Dermis blood vessel endothelial cell (primary cell): ENCODE measurements at places on chromosomes 2 and 18. TPM values are rescaled to one million over a fixed set of nuclear protein-coding genes. Genes with fewer than 3 reads are reported as not detected.

The DUSP19 gene
- 2.6 and 4.4 TPM in 2 replicates for total RNA-seq

The CD8B2 gene
- not detected in 2 replicates for total RNA-seq

The POTEJ gene
- 0.34 and 0.47 TPM in 2 replicates for total RNA-seq

The UNC50 gene
- total RNA-seq = 48.2 and 58.0 TPM in 2 replicates

DNA sequence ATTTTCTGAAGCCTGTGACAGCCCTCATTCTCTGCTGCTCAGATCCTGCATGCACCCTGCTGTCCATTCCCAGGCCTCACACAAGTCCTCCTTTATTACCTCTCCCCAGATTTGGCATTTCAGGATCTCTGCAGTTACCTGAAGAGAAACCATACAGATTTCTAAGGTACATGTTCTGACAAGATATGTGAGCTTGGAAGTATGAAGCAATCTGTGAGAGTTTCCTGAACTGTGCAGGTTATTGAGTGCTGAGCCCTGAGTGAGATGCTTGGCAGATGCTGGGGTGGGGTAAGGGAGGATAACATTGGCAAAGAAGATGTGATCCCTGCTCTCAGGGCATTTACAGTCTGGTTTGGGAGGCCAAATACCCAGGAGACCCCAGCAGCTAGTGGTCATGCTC is 122.1 kb upstream of the STPG4 start:
- DNase-seq = no peak

DNA sequence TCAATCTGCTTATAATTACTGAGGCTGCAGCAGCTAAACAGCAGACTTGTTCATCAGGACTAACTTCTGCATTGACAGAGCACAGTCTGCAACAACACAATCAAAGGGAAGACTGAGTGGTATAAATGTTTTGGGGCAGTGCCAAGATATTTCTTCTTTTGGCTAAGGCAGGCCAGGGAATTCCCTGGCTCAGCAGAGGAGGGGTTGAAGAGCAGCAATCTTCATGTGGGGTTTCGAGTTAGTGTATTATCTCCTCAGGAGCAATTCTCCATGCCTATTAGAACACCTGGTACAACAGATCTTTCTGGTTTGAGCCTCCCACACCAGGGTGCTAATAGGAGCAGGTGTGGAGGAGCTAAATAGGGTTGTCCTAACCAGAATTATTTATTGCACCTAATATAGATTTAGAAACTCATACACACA is 103.0 kb upstream of the STK17B start:
- peak; percentile 74 for DNase-seq

GRCh38 chr2:186561467-186562208 is 28.2 kb upstream of the ITGAV start:
- peak; percentile 39 for DNase-seq

- DNase-seq = no peak
Measured at GRCh38 chr18:23964282-23965238, 50.0 kb upstream of the TTC39C start.

- no peak for DNase-seq
Measured at GRCh38 chr2:207333599-207334300, 168.0 kb upstream of the KLF7 start.

- no peak for DNase-seq
Measured at GRCh38 chr2:227724394-227725039, at the start of gene SCYGR6. Gene SCYGR6, minus strand, starts transcription at chr2:227724757. Its CDS starts 0 bp downstream, at chr2:227724757.

- DNase-seq = no peak
Measured at GRCh38 chr18:48820483-48821250, 130.1 kb downstream of the SMAD7 start.

GRCh38 chr2:70043252-70043875 is 43.9 kb upstream of the PCBP1 start:
- DNase-seq = no peak

GRCh38 chr2:235004329-235004903 is 52.6 kb downstream of the SH3BP4 start:
- no peak for DNase-seq

DNA sequence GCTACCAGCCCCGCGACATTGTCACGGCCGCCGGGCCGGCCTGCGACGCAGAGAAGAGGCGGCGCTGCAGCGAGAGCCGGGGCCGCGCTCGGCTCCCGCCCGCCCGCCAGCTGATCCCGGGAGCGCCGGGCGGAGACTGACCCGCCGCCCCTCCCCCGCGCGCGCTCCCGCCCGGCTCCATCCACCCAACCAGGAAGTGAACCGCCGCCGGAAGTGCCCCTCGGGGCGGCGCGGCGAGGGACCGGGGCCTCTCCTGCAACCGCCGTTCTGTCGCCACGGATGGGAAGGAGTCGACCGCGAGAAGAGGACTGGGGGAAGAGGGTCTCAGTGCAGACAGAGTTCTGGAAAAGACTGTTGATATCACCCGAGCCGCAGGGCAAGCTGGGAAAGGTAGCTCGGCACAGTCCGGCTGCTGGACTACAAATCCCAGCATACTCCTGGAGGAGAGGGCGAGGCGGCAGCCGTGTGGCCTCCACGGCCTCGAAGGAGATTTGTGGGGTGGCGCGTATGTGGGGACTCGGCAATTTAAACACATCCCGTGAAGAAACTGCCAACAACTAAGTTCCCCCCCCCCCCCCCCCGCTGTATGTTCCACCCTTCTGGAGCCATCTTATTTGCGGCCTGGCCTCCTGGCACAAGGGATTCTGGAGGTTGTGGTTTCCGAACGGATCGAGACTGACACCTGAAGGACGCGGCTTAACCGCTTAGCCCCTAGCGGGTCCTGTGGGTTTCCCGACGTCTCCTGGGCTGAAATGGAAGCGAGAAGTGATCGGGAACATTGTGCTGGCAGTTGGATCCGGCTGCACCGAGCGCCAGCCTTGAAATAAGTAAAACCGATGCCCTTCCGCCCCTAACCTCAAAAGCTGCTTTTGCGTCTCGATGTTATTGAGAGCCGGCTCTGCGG is at the start of gene AAK1:
Gene AAK1 (minus strand): TSS at position 138 of the 904 bp plus-strand sequence. CDS start 699 bp downstream, outside the sequence.
- peak; percentile 88 for DNase-seq

GRCh38 chr2:226874749-226875148 is 38.9 kb downstream of the RHBDD1 start:
- DNase-seq = peak; percentile 36

DNA sequence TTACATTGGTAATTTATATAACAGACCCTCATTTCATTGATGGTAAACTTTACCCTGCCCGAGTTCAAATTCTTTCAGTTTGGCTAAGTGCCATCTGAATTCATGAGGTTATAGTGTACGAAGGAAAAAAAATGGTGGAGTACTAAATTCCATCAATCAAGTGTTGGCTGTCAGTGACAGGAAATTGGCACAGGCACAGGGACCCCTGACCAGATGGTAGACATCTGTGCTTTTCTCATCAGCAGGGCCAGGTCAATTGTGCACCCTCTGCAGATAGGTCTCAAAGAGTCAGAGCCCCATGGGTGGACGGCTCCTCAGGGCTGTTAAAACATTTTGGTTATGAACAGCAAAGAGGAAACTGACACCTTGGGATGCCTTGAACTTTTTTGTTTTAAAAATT is 439.2 kb downstream of the SETBP1 start:
- DNase-seq = no peak

- no peak for DNase-seq
Measured at GRCh38 chr2:234401426-234401825, 95.5 kb downstream of the ARL4C start.

- no peak for DNase-seq
Measured at GRCh38 chr2:190811811-190812210, 68.8 kb upstream of the GLS start.

DNA sequence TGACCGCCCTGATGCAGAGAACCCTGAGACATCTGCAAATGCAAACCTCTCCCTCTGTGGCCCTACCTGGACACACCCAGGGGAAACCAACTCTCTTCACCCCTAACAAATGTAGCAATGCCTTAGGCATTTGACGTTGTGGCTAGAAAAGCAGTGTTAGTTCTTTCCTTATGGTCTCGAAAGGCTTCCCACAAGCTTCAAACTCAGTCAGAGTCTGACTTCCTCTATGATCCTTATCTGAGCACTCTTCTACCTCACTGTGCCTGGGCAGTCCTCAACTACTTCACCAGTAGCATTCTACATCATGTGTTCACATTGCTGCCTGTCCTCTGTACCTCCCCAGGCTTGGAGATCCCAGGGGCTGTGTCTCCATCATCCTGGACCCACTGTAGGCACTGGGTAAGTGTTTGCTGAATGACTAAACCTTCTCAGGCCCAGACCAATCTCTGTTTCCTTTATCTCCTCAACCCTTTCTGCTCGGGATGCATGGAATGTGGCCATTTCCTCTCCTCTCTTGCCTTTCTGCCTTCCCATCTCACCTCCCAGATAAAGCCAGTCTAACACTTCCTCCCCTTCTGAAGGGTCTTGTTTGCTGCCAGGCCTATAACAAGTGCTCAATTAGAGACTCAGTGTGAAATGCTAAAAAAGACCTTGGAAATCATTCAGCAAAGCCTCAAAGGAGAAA is 91.7 kb upstream of the ACAA2 start:
- no peak for DNase-seq

GRCh38 chr2:190988910-190989309 is 25.1 kb downstream of the STAT1 start:
- DNase-seq = no peak

- DNase-seq = peak; percentile 84
Measured at GRCh38 chr18:9094307-9095226, 7.9 kb upstream of the NDUFV2 start.

DNA sequence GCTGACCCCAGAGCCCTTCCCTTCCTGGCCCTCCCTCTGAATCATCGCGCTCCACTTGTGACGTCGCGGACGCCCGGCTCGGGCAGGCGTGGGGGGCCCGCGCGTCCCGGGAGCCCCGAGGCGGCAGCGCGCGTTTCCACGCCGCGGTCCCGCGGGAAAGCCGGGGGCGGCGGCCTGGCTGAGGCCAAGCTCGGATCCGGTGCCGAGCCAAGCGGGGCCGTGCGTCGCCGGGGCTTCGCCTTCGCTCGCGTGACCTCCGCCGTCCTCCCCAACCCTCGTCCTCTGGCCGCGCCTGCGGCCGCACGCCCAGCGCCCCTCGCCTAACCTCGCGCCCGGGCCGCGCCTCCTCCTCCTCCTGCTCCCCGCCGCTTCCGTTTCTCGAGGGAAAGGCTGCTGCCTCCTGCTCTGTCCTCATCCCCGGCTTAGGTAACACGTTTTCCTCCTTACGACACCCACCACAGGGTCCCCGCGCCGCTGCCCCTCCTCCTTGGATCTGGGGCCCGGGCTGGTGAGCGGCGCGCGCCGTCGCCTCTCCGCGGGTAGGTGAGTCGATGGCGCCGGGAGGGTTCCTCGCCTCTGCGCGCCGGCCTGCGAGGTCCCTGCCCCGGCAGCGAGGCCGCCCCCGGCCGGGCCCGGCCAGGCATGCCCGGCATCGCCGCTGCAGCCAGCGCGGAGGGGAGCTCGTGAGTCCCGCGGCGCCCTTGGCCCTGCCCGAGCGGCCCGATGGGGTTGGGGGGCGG is at the start of gene INPP1:
Gene INPP1 (plus strand): TSS at position 54 of the 740 bp plus-strand sequence. CDS start 16,514 bp downstream, outside the sequence.
- peak; percentile 92 for DNase-seq

DNA sequence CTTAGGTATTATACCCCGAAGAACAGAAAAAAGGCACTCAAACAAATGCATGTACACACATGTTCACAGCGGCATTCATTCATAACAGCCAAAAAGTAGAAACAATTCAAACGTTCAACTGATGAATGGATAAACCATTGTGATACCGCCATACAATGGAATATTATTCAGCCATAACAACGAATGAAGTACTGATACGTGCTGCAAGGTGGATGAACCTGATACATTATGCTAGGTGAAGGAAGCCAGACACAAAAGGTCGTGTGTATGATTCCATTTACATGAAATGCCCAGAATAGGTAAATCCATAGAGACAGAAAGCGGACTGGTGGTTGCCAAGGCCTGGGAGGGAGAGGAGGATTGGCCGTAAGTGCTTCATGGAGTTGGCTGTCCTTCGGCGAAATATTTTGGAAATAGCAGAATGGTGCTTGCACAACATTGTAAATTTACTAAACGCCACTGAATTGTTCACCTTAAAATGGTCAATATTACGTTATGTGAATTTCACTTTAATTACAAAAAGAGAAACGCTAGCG is 750 bp upstream of the RMP24 start:
- DNase-seq = no peak

DNA sequence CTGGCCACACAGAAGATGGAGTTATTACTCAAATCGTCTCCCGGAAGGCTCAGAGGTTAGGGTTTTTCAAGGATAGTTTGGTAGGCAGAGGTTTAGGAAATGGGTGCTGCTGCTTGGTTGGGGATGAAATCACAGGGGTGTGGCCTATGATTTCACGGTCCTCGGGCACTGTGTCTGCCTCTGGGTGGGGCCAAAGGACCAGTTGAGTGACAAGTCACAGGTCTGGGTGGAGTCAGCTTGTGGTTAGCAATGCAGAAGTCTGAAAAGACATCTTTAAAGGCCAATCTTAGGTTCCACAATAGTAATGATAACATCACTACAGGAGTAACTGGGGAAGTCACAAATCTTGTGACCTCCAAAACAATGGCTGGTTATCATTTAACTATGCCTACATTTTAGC is 387.8 kb downstream of the ZNF521 start:
- peak; percentile 9 for DNase-seq
